Activated T-helper 2 cell treated with anti-CD3 and anti-CD28 coated beads, Interferon-gamma antibody, Interleukin-2, Interleukin-4, amounts not matched to agents 10 μg/mL and 5 μg/mL and 100 μg/mL, durations not matched to agents 14 hours and 24 hours and 36 hours (primary cell): ENCODE measurements at places on chromosomes 16 and 17. TPM values are rescaled to one million over a fixed set of nuclear protein-coding genes. Genes with fewer than 3 reads are reported as not detected.
A peak's percentile ranks its signal among the peaks of the same experiment; 100 is the strongest.

Gene SNX20
- 34.9 and 35.2 TPM in 2 replicates for total RNA-seq

Gene OR1A1
- not detected in 2 replicates for total RNA-seq

Gene HOXB5
- not detected in 2 replicates for total RNA-seq

Gene INCA1
- 0.43 and 0.53 TPM in 2 replicates for total RNA-seq

Gene TK1
- 64.6 and 65.9 TPM in 2 replicates for total RNA-seq

Gene KRTAP9-8
- total RNA-seq: not detected in 2 replicates

Gene PRSS33
- not detected in 2 replicates for total RNA-seq

Gene KCNH6
- total RNA-seq: not detected in 2 replicates

Gene NPIPB13
- 14.9 and 16.8 TPM in 2 replicates for total RNA-seq

Gene CASKIN1
- 0.48 and 1.0 TPM in 2 replicates for total RNA-seq

Gene GJC1
- total RNA-seq: 8.2 and 9.4 TPM in 2 replicates

GRCh38 chr16:23716484-23716883, 3.5 kb upstream of the ERN2 start:
- H3K27ac ChIP-seq: no peak overlapping the region
- H3K36me3 ChIP-seq: no peaks in the 10 kb centered on the region
- H3K27me3 ChIP-seq: peaks cover 37% of the 10 kb centered on the region
- DNase-seq: no peak

DNA sequence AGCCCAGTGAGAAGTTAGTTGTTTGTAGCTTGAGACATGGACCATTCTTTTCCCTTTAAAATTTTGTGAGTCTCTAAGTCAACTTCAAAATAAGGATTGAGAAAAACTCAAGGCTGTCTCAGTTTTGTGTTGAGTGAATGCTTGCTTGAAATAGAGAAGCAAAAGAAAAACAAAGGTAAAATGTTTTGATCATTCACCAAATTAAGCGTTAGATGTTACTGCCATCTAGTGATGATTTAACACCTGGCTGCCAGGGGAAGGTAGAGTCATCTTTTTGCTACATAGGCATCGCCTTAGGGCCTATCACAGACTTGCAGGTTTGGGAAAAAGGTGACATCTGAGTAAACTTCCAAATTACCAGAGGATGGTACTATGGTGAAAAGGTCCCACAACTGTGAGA, 74.4 kb downstream of the PCTP start:
- H3K27ac ChIP-seq: no peak overlapping the region
- no peaks in the 10 kb centered on the region for H3K36me3 ChIP-seq
- H3K4me3 ChIP-seq: no peak overlapping the region
- H3K27me3 ChIP-seq: no peaks in the 10 kb centered on the region

- no peaks in the 10 kb centered on the region for H3K36me3 ChIP-seq
- H3K4me1 ChIP-seq: no peaks in the 10 kb centered on the region
- no peak overlapping the region for H3K27ac ChIP-seq
- DNase-seq: no peak
- H3K27me3 ChIP-seq: peaks cover 26% of the 10 kb centered on the region
Measured at GRCh38 chr17:80523956-80524712, 20.5 kb upstream of the RPTOR start.

- peaks cover 3% of the 10 kb centered on the region for H3K36me3 ChIP-seq
- peak within 1 kb of the TSS; percentile 84 for H3K4me3 ChIP-seq
- H3K27ac ChIP-seq: no peak within 1 kb of the TSS
- H3K27me3 ChIP-seq: peaks cover 38% of the 10 kb centered on the region
Measured at GRCh38 chr16:69105501-69106361, at the start of gene HAS3. HAS3 (plus strand) TSS chr16:69105653; CDS start chr16:69109396, 3,743 bp downstream.

- peaks cover 3% of the 10 kb centered on the region for H3K4me1 ChIP-seq
- no peak overlapping the region for H3K4me3 ChIP-seq
- no peak overlapping the region for H3K27ac ChIP-seq
- H3K27me3 ChIP-seq: no peaks in the 10 kb centered on the region
Measured at GRCh38 chr16:56388209-56388608, 37.1 kb downstream of the AMFR start.

DNA sequence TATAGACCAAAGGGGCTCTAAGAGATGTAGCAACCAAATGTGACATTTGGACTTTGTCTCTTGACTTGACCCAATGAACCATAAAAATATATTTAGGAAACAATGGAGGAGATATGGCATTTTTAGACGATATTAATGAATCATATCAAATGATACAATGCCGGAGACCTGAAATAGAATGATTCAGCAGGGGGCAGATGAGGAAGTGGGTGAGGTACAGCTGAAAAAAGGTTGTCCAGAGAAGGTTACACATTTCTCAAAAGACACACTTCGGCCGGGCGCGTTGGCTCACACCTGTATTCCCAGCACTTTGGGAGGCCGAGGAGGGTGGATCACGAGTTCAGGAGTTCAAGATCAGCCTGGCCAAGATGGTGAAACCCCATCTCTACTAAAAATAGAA, 16.5 kb upstream of the SNN start:
- H3K27ac ChIP-seq: no peak overlapping the region
- H3K4me1 ChIP-seq: peaks cover 12% of the 10 kb centered on the region
- H3K36me3 ChIP-seq: no peaks in the 10 kb centered on the region
- no peak for DNase-seq

- peak overlapping the region; percentile 82 for H3K27ac ChIP-seq
- H3K27me3 ChIP-seq: peaks cover 17% of the 10 kb centered on the region
- no peaks in the 10 kb centered on the region for H3K36me3 ChIP-seq
- DNase-seq: peak; percentile 41
- no peak overlapping the region for H3K4me3 ChIP-seq
- peaks cover 15% of the 10 kb centered on the region for H3K4me1 ChIP-seq
Measured at GRCh38 chr17:7132511-7133094, 18.0 kb upstream of the ASGR2 start.

- H3K4me1 ChIP-seq: peaks cover 27% of the 10 kb centered on the region
- no peaks in the 10 kb centered on the region for H3K36me3 ChIP-seq
- H3K27me3 ChIP-seq: no peaks in the 10 kb centered on the region
- H3K27ac ChIP-seq: no peak overlapping the region
- no peak overlapping the region for H3K4me3 ChIP-seq
Measured at GRCh38 chr17:40371261-40371929, 6.9 kb upstream of the GJD3 start.

DNA sequence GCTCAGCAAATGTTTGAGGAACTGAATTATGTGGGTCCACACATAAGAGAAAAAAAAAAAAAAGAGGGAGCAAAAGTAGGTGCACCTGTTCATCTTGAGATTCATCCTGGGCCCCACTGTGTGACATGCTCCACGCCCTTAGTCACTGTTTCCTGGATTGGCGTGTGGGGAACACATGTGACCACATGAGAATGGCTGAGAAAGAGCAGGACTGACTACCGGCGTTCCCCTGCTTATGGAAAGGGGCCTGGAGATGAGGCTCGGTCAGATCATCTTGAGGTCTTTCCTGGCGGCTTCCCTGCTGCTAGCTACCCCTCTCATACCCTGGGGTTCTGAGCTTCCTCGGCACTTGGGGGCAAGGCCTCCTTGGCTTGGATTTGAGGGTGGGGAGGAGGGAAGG, 3.9 kb downstream of the DEXI start:
- H3K36me3 ChIP-seq: peaks cover 59% of the 10 kb centered on the region
- H3K27me3 ChIP-seq: no peaks in the 10 kb centered on the region
- peak overlapping the region; percentile 93 for H3K4me3 ChIP-seq
- H3K4me1 ChIP-seq: peaks cover 69% of the 10 kb centered on the region
- H3K27ac ChIP-seq: peak overlapping the region; percentile 51

GRCh38 chr17:32746280-32746679, 130.6 kb downstream of the MYO1D start:
- DNase-seq: no peak
- no peak overlapping the region for H3K27ac ChIP-seq
- no peak overlapping the region for H3K4me3 ChIP-seq
- H3K4me1 ChIP-seq: no peaks in the 10 kb centered on the region
- no peaks in the 10 kb centered on the region for H3K27me3 ChIP-seq
- no peaks in the 10 kb centered on the region for H3K36me3 ChIP-seq

DNA sequence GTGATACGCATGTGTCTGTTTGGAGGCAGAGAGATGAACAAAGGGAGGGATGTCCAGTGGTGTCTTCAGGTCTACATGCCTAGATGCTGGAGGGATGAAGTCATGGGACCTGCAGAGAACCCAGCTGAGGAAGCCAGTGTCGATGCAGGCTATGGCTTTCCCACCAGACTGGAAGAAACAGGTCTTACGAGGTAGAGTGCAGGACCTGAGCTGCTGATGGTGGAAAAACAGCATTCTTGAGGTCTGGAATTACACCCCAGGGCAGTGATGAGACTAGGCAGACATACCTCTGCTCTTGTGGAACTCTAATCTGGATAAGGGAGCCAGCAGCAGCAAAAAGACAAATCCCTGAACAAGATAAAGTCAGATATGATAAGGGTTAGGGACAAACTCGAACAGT, 37.4 kb downstream of the ARSG start:
- no peak for DNase-seq
- H3K4me1 ChIP-seq: peaks cover 14% of the 10 kb centered on the region
- H3K27ac ChIP-seq: no peak overlapping the region
- H3K27me3 ChIP-seq: no peaks in the 10 kb centered on the region

GRCh38 chr17:4344926-4345325, 21.5 kb downstream of the UBE2G1 start:
- H3K27ac ChIP-seq: no peak overlapping the region
- DNase-seq: no peak
- H3K4me1 ChIP-seq: peaks cover 12% of the 10 kb centered on the region
- no peaks in the 10 kb centered on the region for H3K36me3 ChIP-seq
- H3K27me3 ChIP-seq: no peaks in the 10 kb centered on the region

DNA sequence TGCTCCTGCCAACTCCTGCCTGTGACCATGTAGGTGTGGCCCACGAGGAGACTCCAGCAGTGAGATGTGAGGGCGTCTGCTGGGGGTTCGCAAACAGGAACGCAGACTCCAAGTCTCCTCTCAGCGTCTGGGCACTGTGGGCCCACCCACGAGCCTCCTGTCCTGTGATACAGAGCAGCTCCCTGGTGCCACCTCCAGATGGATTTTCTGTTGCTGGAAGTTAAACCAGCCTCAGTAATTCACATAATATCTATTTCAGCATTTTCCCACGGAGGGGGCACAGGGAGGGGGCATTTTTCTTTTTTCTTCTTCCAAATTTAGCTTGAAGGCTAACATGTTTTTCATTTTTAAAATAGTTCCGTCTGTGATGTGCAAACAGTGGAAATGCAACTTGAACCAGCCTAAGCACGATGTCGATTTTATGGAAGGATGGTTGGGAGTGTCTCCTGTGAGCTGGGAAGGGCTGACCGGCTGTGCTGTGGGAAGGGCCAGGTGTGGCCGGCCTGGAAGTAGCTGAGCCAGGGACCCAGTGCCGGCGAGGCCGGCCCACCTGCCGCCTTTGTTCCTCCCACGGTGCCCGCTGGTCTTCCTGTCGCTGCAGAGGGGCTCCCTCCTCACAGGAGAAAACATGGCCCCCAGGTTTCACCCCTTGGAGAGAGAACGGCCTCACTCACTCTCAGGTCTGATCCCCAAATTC, 3.9 kb upstream of the RAB40B start:
- no peak overlapping the region for H3K27ac ChIP-seq
- DNase-seq: no peak
- peaks cover 2% of the 10 kb centered on the region for H3K27me3 ChIP-seq
- no peaks in the 10 kb centered on the region for H3K36me3 ChIP-seq

DNA sequence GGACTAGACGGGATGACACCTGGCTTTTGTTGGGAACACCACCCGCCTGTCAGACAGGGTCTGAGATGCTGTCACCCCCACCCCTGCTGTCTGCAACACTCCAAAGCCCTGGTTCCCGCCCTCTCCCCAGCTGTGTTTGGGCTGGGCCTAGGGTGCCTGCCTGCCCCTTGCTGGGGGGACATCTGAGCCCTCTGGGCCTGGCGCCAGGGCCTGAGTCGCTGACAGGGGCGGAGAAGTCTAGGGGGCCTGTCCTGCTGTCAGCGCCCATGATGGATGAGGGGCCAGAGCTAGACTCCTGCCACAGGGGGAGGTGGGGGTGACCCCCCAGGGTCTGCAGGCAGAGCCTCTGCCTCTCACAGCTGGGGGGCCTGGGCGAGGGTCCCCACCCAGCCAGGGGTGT, 7.6 kb upstream of the PKMYT1 start:
- no peaks in the 10 kb centered on the region for H3K36me3 ChIP-seq
- H3K27ac ChIP-seq: no peak overlapping the region
- H3K27me3 ChIP-seq: peaks cover 2% of the 10 kb centered on the region

- H3K27me3 ChIP-seq: peaks cover 17% of the 10 kb centered on the region
- H3K4me1 ChIP-seq: peaks cover 3% of the 10 kb centered on the region
- DNase-seq: no peak
- no peaks in the 10 kb centered on the region for H3K36me3 ChIP-seq
- no peak overlapping the region for H3K27ac ChIP-seq
Measured at GRCh38 chr16:19365486-19365885, 52.2 kb upstream of the TMC5 start.

- no peak for DNase-seq
- H3K4me3 ChIP-seq: no peak overlapping the region
- H3K27me3 ChIP-seq: peaks cover 13% of the 10 kb centered on the region
- no peaks in the 10 kb centered on the region for H3K36me3 ChIP-seq
- no peak overlapping the region for H3K27ac ChIP-seq
Measured at GRCh38 chr16:68792465-68793324, 50.6 kb upstream of the TANGO6 start.
